ENCODE measurements at places on chromosomes 6 and 20. TPM values are rescaled to one million over a fixed set of nuclear protein-coding genes. Genes with fewer than 3 reads are reported as not detected.

PXMP4 gene
- 3.5 TPM for polyA plus RNA-seq

- no peak for DNase-seq
These were observed 21.7 kb downstream of the HIVEP1 start for GRCh38 chr6:12033770-12034169.

OPN5 gene
- polyA plus RNA-seq: not detected

SLC32A1 gene
- polyA plus RNA-seq: not detected

GRCh38 chr6:162468326-162468725, 259.2 kb downstream of the PRKN start:
- DNase-seq: no peak

PPIL6 gene
- polyA plus RNA-seq: 0.54 TPM

- DNase-seq: no peak
These were observed 79.3 kb upstream of the TOP1 start for GRCh38 chr20:40949346-40949745.

- no peak for DNase-seq
These were observed 521.2 kb upstream of the IMPG1 start for GRCh38 chr6:76593668-76594067.

DNA sequence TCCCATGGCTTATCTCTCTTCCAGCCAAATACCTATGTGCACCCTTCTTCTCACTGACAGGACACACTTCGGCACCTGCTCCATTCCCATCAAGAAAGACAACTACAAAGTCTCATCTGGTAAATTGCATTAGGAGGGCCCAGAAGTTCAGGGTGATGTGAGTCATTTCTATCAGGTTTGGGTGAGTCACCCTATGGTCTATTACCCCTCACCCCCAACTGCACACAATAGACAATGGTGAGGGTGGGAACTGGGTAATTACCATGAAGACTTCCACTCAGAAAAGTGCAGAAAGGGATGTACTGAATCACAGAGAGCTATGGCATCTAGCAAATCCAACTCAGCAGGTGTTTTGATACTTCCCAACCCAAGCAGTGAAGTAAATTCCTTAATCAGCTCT, 54.8 kb downstream of the OPN5 start:
- DNase-seq: no peak

GRCh38 chr6:223136-223535, 69.2 kb upstream of the DUSP22 start:
- no peak for DNase-seq

GRCh38 chr6:54747955-54748354, 98.6 kb upstream of the FAM83B start:
- DNase-seq: no peak

PRR18 gene
- polyA plus RNA-seq: not detected

DNA sequence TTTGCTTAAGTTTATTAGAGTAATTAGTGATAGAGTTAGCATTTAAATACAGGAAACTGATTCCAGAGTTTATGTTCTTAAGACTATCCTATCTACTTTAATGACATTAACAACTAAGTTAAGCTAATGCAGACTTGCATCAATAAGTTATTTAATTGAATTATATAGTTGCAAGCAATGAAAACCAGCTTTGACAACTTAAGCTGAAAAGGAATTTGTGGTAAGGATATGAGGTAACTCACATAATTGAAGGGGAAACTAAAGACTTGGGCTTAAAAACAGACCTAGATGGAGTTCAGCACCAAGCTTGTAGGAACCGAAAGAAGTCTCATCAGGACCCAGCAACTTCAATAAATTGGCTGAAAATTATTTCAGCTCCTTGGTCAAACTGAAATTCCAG, 222.3 kb downstream of the IBTK start:
- DNase-seq: no peak

MROH8 gene
- 0.68 TPM for polyA plus RNA-seq

GRCh38 chr6:38603966-38604365, 35.8 kb downstream of the BTBD9 start:
- DNase-seq: no peak

Data from GM23338 (cell line).